ACHN (cell line): ENCODE measurements at places on chromosomes 6 and 20.

DNA sequence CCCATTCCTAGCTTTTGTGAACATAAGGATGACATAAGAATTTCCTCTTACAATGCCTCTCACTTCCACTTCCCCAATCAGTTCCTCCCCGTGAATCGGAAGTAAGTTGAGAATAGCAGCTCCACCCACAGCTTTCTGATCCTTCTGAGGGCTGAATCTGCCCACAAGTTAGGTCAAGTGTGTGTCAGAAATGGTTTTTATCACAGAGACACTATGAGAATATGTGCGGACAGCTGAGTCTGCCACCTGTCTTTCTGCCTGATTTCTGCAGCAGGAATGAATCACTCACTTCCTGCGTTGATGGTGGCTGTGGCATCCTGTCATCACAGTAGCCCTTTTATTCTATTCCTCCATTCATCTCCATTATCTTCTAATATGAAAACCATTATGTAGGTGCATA lies 70.2 kb downstream of the RIN2 start:
- peak; percentile 65 for DNase-seq

DNA sequence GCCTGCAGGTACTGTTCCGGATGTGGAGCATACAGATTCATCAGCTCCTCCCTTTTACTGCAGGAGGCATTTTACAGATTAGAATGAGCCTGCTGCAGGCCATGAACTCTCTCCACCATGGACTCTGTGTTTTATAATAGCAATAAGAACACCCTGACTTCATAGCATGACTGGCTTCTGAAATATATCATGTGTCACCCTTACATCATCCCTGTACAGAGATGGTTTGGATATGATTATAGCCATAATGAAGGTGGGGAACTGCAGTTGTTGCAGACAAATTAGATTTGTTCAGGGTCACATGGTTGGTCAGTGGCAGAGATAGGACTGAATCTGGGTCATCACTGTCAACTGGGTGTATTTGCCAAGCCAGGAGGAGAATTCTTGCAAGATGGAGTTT lies 100.7 kb downstream of the FOXO3 start:
- DNase-seq: no peak

- no peak for DNase-seq
Observed at GRCh38 chr20:34042262-34042661, 48.6 kb downstream of the RALY start.

- DNase-seq: no peak
Observed at GRCh38 chr6:52983159-52983848, 11.8 kb downstream of the GSTA4 start.

GRCh38 chr20:61531553-61532345 lies 279.7 kb downstream of the CDH4 start:
- DNase-seq: peak; percentile 47

DNA sequence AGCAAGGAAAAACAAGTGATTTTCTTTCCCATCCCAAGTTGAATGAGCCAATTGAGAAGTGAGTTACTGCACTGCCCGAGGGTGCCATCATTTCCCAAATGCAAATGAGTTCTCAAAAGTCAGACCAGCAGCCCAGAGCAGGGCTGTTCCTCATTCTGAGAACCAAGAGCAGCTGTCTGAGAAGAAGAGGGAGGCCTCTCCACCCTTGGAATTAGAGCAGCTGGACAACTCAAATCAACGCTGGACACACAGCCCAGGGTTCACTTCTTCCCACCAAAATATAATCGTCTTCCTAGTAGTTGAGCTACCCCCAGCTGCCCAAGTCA lies 4.6 kb upstream of the PREX1 start:
- no peak for DNase-seq

DNA sequence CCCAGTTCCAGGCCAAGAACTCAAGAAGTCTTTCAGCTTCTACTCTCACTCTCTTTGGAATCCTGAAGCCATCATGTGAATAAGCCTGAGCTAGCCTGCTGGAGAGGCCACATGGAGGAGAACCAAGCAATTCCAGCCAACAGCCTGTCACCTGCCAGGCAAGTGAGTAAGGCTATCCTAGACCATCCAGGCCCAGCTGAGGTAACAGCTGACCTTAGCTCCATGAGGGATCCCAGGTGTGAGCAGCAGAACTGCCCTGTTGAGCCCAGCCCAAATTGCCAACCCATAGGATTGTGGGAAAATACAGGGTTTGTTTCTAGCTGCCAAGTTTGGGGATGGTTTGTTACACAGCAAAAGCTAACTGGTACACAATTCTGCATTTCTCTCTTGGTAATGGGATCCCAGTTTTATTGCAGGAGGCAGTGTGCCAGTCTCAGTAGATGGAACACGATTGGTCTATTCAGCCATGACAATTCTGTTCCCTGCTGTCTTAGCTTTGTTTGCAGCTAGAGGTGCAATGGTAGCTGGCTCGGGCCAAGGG lies 5.5 kb downstream of the SRXN1 start:
- no peak for DNase-seq

- DNase-seq: no peak
Observed at GRCh38 chr6:105620878-105621277, 218.0 kb upstream of the PREP start.

GRCh38 chr6:163344411-163344810 lies 70.1 kb upstream of the QKI start:
- DNase-seq: no peak

DNA sequence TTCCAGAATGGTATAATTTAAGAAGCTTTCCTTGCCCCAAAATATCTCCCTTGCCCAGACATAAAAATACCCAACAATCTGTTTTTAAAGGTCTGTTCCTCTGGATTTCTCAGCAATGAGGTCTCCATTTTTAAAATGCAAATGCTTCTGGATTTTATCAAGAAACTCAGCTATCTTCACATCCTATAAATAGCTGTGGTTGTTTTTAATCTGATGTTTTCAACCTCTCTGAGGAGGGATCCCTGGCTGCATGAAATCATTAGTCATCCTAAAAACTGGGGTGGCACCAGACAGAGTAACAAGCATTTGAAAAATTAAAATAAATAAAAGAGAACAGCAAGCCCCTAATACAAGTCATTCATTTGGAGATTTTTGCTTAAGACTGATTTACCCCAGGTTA lies 168.5 kb upstream of the ID4 start:
- no peak for DNase-seq

GRCh38 chr6:109239160-109239559 lies 143.1 kb downstream of the CD164 start:
- no peak for DNase-seq

GRCh38 chr20:6588296-6588695 lies 179.2 kb upstream of the BMP2 start:
- no peak for DNase-seq

- DNase-seq: peak; percentile 50
Observed at GRCh38 chr6:110039981-110040383, 61.9 kb downstream of the GPR6 start.

- DNase-seq: no peak
Observed at GRCh38 chr6:14876778-14877613, 368.9 kb upstream of the JARID2 start.

- no peak for DNase-seq
Observed at GRCh38 chr6:121934451-121934850, 465.0 kb upstream of the HSF2 start.

GRCh38 chr6:90989763-90990162 lies 402.9 kb upstream of the MAP3K7 start:
- no peak for DNase-seq

- DNase-seq: peak; percentile 93
Observed at GRCh38 chr6:3797231-3798054, 45.9 kb upstream of the PXDC1 start.

DNA sequence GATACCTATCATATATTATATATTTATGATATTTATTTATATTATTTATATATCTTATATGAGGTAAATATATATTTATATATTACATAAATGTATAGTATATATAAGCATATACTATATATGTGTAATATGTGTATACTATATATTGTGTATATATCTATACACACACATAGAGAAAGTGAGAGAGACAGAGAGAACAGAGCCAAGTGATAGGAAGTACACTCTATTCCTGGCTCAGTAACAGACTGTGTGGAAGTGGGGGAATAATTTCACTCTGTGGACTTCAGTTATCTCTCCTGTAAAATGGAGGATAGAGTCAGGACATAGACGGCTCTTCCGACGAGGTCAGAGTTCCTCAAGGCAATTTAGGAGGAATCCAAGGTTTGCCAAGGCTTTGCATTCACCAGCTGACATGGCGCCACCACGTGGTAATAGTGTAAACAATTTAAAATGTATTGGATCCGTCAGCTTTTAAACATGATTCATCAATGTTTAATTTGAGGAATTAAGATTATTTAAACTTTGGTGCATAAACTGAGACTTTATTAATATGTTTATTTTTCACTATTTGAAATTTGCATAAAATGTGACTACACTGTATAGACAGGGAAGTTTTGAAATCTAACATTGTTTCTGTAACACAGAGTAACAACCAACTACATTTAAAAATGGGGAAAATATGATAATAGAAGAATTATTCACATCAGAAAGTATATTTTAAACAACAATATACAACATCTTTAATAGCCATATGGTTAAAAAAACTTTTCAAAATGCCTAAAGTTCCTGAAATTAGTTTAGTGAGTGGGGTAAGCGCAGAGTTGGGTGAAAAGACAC lies 75.4 kb upstream of the TMEM244 start:
- peak; percentile 72 for DNase-seq
